Tibial nerve (tissue), 4 donors: ENCODE measurements at places on chromosomes 2 and 18.

- DNase-seq = no peak
Measured at GRCh38 chr18:69956057-69956456, 8.4 kb upstream of the CD226 start.

DNA sequence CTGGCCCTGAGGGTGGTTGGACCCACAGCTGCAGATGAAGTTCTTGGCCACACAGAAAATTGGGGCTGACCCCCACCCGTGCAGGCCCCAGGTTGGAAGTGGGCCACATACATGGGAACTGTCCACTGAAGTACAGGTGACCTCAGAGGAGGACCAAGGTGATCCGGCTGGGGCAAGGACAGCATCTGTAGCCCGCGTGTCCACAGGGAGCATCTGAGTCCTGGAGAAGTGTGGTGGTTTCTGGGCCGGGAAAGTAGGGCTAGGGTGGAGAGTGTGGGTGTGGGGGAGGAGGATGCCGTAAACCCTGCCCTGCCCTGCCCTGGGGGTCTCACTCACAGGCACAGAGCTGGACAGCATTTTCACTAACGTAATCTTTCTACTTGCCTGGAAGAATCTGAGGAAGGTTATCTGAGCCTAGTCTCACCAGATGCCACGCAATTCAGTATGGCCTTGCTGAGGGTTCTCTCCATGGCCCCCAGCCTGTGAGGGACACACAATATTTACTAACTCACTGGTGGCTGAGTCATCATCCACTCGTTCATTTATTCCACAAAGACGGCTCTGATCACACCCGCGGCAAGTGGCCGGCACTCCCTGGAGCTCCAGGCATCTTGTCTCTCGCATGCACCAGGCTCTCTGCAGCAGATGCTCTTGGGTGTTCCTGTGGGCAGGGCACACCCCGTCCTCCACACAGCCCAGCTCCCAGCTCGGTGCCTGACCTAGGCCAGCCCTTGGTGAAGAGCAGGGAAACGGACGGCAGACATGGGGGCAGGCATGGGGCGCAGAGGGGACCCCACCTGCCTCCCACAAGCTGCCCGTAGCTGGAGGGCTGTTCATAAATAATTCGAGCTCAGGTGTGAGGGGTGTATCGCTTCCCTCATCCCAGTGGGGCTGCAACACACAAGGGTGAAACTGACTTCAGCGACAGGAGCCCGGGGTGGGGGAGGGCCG, 51.2 kb downstream of the INHBB start:
- no peak for DNase-seq

GRCh38 chr2:215429424-215429823, 6.4 kb downstream of the FN1 start:
- DNase-seq = no peak

DNA sequence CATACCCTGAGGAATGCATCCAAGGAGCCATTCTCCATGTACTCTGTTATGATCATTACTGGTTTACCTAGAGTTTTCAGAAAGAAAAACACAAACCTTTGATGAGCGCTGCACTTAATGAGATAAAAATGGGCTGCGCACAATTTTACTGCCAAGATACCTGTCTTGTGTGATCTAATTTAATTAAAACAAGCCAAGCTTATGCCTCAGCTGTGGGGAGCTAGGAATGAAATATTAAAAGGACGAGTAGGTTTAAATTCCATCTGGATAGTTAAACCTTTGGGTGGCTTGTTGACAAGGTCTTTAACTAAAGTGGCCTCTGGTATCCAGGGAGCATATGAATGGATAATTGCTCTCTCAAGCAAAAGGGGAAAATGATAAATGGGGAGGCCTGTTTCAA, 135.0 kb downstream of the EPHA4 start:
- DNase-seq = no peak

GRCh38 chr2:214836568-214836967, 27.1 kb upstream of the BARD1 start:
- no peak for DNase-seq

GRCh38 chr2:167237478-167237877, 349.2 kb downstream of the XIRP2 start:
- DNase-seq = no peak

DNA sequence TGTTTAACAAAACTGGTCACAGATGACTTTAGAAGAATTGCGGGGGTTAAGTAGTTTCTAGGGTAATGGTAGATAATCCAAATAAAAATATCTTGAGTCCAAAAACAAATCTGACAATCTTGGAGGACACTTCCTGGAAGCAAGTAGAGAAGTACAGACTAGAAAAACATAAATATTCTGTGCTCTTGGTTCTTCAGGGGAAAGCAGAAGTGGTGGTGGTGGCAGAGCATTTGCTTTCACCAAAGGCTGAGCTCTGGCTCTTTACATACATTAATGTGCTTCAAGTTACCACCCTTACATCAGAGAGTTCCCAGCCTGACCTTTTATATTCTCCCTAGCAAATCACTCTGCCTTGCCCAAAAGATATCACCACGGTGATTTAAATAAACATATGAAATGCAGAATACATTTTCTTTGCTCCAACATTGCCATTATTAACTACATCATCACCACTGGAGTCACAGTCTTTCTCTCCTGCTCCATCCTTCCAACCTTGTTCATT, 15.3 kb downstream of the PDE11A start:
- DNase-seq = no peak

DNA sequence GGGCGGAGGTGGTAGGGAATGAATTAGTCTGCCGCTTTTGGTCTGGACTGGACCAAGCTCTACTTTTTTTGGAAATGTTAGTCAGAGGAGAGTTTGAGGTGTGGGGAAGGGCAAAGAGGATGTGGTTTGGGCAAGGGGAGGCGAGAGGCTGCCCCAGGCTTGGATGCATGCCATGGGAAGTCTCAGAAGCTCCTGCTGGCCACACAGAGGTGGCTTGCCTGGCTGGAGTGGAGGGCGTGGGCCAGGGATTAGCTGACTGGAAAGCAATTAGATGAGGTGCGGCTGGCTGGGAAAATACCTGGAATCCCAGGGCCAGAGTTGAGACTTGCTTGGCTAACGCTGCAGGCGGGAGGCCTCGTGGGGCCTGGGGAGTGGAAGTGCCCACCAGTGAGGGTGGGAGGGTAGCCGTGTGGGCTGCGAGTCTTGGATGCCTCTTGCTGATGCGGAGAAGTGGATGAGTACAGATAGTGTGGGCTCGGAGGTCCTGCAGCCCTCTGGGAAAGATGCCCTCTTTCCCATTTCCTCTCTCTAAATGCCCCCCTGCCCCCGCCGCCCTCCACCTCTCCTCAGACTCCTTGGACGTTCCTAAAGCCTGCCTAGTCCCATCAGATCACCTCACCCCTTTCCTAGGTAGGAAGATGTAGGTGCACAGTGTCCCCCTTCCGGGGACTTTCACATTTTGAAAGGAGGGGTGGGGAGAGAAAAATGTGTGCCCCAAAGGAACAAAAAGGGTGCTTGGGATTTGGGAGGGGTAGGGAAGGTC, 117.6 kb downstream of the SMAD7 start:
- no peak for DNase-seq

DNA sequence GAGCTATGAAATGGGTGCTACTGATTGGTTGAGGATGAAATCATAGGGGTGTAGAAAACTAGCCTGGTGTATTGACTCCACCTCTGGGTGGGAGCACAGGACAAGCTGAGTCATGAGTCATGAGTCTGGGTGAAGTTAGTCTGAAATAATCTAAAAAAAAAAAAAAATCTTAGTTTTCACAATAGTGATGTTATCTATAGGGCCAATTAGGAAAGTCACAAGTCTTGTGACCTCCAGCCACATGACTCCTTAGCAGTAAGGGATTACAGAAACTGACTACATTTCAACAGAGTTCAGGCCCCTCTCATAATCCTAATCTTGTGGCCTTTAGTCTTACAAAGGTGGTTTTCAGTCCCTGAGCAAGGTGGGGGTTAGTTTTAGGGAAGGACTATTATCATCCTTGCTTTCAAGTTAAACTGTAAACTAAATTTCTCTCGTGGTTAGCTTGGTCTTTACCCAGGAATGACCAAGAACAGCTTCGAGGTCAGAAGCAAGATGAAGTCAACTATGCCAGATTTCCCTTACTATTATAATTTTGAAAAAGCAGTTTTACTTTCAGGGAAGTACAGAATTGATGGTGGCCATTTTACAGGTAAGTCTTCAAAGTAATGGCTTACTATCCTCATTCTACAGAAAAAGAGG, 338.0 kb upstream of the GYPC start:
- DNase-seq = no peak

DNA sequence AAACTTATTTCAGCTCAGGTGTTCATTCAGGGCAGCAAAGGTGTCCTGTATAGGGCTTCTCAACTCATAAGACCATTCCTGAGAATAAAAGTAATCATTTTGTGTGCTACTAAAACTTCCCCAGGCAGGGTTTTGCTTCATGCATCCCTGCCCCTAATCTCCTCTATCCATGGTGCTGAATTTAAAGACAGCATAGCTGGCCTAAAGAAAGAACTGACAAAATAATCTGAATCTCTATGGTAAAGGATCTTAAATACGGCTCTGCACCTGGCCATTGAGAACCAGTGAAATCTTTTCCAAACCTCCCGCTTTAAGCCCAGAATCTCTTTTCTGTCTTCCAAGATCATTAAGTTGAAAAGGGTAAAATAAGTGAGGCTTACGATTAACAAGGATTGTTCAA, 292.1 kb upstream of the KLHL29 start:
- DNase-seq = no peak

- DNase-seq = no peak
Measured at GRCh38 chr2:160564591-160564990, 71.0 kb upstream of the RBMS1 start.

DNA sequence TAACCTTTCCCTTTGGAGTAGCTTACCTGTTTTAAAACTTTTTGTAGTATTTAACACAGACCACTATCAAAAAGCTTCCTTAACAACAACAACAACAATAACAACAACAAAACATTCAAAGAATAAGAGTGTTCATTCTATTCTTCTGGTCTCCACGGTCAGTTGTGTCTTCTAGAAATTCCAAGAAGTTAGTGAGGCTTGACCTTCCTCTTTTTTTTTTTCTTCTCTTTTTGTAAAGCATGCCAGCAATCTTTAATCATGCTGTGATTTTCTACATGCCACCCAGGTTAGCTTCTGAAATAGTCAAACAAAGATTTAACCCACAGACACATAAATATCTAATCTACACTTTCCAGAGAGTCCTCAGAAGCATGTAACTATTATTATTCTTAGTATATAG, 28.4 kb upstream of the KLHL14 start:
- no peak for DNase-seq

DNA sequence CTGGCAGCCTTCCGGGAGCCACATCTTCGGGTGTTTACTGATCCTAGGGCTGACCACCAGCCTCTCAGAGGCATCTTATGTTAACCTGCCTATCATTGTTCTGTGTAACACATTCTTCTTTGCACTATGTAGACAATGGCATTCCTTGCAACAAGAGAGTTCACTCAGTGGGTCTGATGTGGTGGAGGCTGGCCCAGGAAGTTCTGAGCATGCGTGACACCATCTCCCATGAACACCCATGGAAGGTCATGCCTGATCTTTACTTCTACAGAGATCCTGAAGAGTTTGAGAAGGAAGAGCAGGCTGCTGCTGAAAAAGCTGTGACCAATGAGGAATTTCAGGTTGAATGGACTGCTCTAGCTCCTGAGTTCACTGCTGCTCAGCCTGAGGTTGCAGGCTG, 15.3 kb upstream of the ALMS1 start:
- DNase-seq = no peak

- no peak for DNase-seq
Measured at GRCh38 chr2:222465746-222466145, 41.4 kb downstream of the SGPP2 start.

DNA sequence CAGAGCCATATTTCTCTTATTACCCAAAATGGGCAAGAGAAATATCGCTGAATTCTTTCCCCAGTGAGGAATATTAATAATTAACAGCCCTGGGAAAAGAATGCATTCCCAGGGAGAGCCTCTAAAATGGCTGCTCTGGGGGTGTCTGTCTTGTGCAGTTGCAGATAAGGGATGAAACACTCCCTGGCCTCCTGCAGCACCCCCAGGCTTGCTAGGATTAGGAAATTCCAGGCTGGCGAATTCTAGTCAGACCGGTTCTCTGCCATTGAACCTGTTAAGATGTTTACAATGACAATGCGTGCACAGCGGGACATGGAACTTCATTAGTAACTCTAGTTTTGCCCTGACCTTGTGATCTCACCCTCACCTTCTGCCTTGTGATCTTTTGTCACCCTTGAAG, 24.5 kb downstream of the MRPL30 start:
- DNase-seq = no peak

DNA sequence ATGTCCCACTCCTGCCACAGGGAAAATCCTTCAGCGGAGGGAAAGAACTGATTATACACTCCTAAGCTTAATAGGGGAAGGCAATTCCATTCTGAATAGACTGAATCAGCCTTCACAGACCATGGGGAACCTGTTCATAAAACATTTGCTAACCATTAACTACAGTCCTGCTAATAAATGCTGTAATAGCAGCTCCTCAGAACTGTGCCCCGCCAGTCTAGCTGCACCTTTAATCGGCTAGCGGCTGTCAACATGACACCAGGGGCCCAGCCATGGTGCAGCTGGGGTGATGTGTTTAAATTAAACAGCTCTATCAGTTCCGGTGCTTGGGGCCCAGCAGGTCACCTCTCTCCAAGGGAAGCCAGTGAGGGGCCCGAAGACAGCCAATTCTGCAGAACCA, 77.8 kb downstream of the GALNT14 start:
- no peak for DNase-seq
